ENCODE measurements at places on chromosomes 13 and 19. TPM values are rescaled to one million over a fixed set of nuclear protein-coding genes. Genes with fewer than 3 reads are reported as not detected.
A peak's percentile ranks its signal among the peaks of the same experiment; 100 is the strongest.

Gene COMMD6
- 121 TPM for total RNA-seq

Gene ZNF382
- total RNA-seq, result 19.7 TPM

Gene SPRED3
- total RNA-seq, result 0.28 TPM

Gene SERPINE3
- total RNA-seq, result not detected

Gene ZNF880
- 20.6 TPM for total RNA-seq

Gene RDH8
- total RNA-seq, result not detected

Gene SEMA6B
- total RNA-seq, result 6.5 TPM

Gene SYCN
- not detected for total RNA-seq

Gene THSD1
- 9.3 TPM for total RNA-seq

Gene ZNF57
- total RNA-seq, result 2.6 TPM

DNA sequence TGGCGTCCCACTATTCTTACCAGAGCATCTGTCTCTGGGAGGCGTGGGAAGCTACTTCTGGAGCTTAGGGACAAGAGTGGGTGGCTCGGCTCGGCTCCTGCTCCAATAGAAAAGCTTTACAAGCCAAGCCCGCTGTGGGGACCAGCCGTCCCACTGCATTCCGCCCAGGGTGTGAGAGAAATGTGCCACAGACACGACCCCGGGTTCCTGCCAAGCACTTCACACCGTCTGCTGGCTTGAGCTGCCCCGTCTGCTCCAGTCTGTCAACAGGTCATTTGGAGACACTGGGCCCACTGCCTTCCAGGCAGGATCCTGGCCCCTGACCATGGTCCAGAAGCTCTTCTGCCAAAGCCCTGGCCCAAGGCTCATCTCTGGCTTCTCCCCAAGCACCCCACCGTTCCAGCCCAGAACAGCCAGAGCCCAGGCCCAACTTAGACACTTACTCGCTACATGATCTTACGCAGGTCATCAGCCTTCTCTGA is 6.5 kb upstream of the FKRP start:
- peaks cover 74% of the 10 kb centered on the region for H3K4me1 ChIP-seq
- no peak overlapping the region for H3K4me3 ChIP-seq
- H3K27ac ChIP-seq, result peak overlapping the region; percentile 76

- H3K4me3 ChIP-seq, result no peak overlapping the region
- DNase-seq, result no peak
- no peaks in the 10 kb centered on the region for H3K27me3 ChIP-seq
These were observed 28.6 kb downstream of the TIMM13 start for GRCh38 chr19:2398735-2399305.

GRCh38 chr19:35268536-35269437 is at the start of gene USF2:
TSS of gene USF2 (plus strand) at chr19:35268962. CDS start at chr19:35269102, 140 bp downstream.
- H3K27ac ChIP-seq, result peak within 1 kb of the TSS; percentile 94
- peak within 1 kb of the TSS; percentile 99 for H3K4me3 ChIP-seq
- DNase-seq, result peak; percentile 81
- peaks cover 30% of the 10 kb centered on the region for H3K4me1 ChIP-seq
- H3K36me3 ChIP-seq, result peaks cover 38% of the 10 kb centered on the region

GRCh38 chr19:13487985-13488384 is 18.3 kb downstream of the CACNA1A start:
- no peaks in the 10 kb centered on the region for H3K4me1 ChIP-seq
- H3K36me3 ChIP-seq, result no peaks in the 10 kb centered on the region
- no peak for DNase-seq
- peaks cover 20% of the 10 kb centered on the region for H3K27me3 ChIP-seq

GRCh38 chr13:113433391-113433916 is 19.8 kb downstream of the ADPRHL1 start:
- no peaks in the 10 kb centered on the region for H3K27me3 ChIP-seq
- no peak for DNase-seq
- H3K4me3 ChIP-seq, result no peak overlapping the region
- no peaks in the 10 kb centered on the region for H3K36me3 ChIP-seq

- DNase-seq, result no peak
- H3K4me3 ChIP-seq, result no peak overlapping the region
- no peak overlapping the region for H3K27ac ChIP-seq
- H3K4me1 ChIP-seq, result no peaks in the 10 kb centered on the region
- H3K36me3 ChIP-seq, result no peaks in the 10 kb centered on the region
These were observed 420.3 kb downstream of the PCDH17 start for GRCh38 chr13:58051807-58052375.

- no peak overlapping the region for H3K4me3 ChIP-seq
- H3K27ac ChIP-seq, result no peak overlapping the region
- no peaks in the 10 kb centered on the region for H3K36me3 ChIP-seq
- DNase-seq, result no peak
- no peaks in the 10 kb centered on the region for H3K27me3 ChIP-seq
These were observed 78.4 kb downstream of the TEX29 start for GRCh38 chr13:111398715-111399299.

GRCh38 chr19:53086949-53087348 is 16.3 kb downstream of the ZNF160 start:
- no peaks in the 10 kb centered on the region for H3K4me1 ChIP-seq
- no peak overlapping the region for H3K4me3 ChIP-seq
- H3K36me3 ChIP-seq, result peaks cover 89% of the 10 kb centered on the region

- H3K27ac ChIP-seq, result no peak overlapping the region
- H3K27me3 ChIP-seq, result no peaks in the 10 kb centered on the region
- H3K4me1 ChIP-seq, result no peaks in the 10 kb centered on the region
These were observed 10.6 kb downstream of the CLC start for GRCh38 chr19:39727070-39727800.

- peaks cover 80% of the 10 kb centered on the region for H3K4me1 ChIP-seq
- peak overlapping the region; percentile 86 for H3K4me3 ChIP-seq
- H3K27me3 ChIP-seq, result no peaks in the 10 kb centered on the region
- H3K27ac ChIP-seq, result peak overlapping the region; percentile 93
- DNase-seq, result peak; percentile 52
- peaks cover 21% of the 10 kb centered on the region for H3K36me3 ChIP-seq
These were observed 2.0 kb downstream of the ITPKC start for GRCh38 chr19:40718774-40719391.

GRCh38 chr13:58712191-58712590 is 1080.6 kb downstream of the PCDH17 start:
- no peaks in the 10 kb centered on the region for H3K27me3 ChIP-seq
- no peak overlapping the region for H3K27ac ChIP-seq
- DNase-seq, result no peak
- H3K36me3 ChIP-seq, result no peaks in the 10 kb centered on the region
- no peaks in the 10 kb centered on the region for H3K4me1 ChIP-seq

DNA sequence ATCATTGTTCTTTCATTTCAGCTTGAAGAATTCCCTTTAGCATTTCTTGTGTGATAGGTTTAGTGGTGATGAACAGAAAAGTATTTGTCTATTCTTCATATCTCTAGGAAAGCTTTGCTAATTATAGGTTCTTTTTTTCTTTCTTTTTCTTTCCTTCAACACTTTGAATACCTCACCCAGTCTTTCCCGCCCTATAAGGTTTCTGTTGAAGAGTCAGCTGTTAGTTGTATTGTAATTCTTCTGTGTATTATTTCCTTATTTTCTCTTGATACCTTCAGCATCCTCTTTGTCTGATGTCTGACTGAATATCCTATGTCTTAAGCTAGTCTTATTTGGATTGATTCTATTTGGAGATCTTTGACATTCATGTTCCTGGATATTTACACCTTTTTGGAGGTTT is 1989.4 kb downstream of the PCDH9 start:
- DNase-seq, result no peak
- H3K4me3 ChIP-seq, result no peak overlapping the region
- H3K4me1 ChIP-seq, result no peaks in the 10 kb centered on the region
- no peaks in the 10 kb centered on the region for H3K27me3 ChIP-seq

GRCh38 chr13:73242515-73243015 is 183.8 kb downstream of the KLF5 start:
- H3K4me3 ChIP-seq, result no peak overlapping the region
- no peaks in the 10 kb centered on the region for H3K36me3 ChIP-seq
- no peak overlapping the region for H3K27ac ChIP-seq
- no peaks in the 10 kb centered on the region for H3K4me1 ChIP-seq

DNA sequence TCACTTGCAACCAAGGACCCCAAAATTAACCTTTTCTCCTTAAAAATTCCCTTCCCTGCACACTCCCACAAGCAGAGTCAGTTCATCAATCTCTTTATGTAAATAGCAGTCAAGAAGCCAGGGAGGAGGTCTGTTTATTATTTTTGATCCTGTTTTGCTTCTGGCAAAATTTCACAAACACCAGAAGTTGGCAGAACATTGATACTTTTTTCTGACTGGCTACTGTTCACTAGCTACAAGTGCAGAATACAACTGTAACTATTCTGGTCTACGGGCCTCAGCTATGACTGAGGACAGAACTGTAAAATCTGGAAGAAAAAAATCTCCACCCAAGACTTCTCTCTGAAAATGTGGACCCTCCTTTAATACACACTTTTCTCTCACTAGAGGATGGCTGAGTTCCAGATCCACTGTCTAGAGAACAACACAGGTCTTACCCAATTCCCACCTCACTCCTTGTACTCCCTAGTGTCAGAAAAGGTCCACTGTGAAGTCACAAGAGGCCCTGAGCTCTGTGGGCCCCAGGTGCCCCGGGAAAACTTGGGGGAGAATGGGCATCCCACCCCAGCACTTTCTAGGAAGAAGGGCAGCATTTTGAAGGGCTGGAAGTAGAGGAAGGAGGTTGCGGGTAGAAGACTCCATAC is 14.5 kb downstream of the STARD13 start:
- no peak overlapping the region for H3K4me3 ChIP-seq
- peaks cover 44% of the 10 kb centered on the region for H3K4me1 ChIP-seq
- H3K27ac ChIP-seq, result peak overlapping the region; percentile 12
- H3K27me3 ChIP-seq, result no peaks in the 10 kb centered on the region
- no peak for DNase-seq

GRCh38 chr13:99738626-99739025 is 232.9 kb downstream of the ZIC5 start:
- peaks cover 7% of the 10 kb centered on the region for H3K4me1 ChIP-seq
- no peak overlapping the region for H3K27ac ChIP-seq
- H3K36me3 ChIP-seq, result no peaks in the 10 kb centered on the region
- DNase-seq, result no peak

DNA sequence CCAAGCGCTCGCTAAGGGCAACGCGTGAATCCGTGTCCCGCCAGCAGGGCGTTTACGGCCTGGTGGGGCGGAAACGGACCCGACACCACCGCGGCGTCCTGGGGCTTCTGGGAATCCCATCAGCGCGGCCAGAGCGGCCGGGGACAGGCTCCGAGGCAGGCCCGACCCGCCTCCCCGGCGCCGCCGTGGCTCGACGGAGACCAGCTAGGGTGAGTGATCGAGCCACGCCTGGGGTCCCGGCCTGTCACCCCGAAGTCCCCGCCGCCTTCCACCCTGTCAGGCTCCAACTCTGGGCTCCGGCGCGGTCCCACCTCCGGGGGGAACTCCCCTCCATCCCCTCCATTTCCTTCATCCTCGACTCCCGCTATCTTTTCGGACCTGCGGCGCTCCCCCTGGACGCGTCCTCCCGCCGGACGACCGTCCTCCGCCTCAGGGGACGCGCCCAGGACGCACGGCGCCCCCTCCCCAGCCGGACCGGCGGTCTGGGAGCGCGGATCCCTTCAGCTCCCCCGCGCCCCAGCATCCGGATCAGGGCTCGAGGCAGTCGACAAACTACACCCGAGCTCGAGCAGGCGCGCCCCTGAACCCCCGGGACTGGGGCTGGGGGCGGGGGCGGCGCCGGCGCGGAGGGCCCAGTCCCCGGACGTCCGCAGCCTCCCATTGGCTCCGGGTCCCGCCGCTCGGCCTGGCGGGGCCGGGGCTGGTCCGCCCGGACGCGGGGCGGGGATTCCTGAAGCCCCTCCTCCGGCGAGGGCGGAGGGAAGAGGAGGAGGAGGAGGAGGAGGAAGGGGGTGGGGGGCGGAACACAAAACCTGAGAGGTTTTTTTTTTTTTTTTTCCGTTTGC is 638 bp upstream of the BICRA start:
- H3K27me3 ChIP-seq, result no peaks in the 10 kb centered on the region
- peak overlapping the region; percentile 100 for H3K27ac ChIP-seq
- peak; percentile 97 for DNase-seq
- H3K4me1 ChIP-seq, result peaks cover 40% of the 10 kb centered on the region
- H3K4me3 ChIP-seq, result peak overlapping the region; percentile 94
